ENCODE measurements at places on chromosomes 11 and 22.

DNA sequence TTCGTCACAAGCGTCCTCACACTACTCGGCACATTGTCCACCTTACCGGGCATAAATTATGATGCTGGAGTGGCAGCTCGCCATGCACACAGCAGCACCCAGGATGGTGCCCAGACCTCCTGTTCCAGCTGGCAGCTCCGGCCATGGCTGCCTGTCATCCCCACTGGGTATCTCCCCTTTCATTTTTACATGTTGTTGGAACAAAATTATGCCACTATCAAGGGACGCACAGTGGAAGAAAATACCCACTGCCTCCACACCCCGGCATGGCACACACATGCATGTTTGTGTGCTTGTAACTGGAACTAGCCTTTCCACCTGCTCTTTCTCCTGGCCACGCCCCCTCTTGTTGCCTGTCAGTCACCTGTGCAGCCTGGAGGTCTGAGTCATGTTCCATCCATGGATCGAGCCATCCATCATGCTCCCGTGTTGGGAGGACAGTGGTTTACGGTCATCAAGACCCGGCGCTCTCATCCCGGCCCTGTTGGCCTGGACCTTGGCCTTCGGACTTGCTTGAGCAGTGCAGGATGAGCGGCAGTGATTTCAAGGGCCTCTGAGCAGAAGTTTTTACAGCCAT lies 1069.6 kb downstream of the BRD1 start:
- no peak for DNase-seq

DNA sequence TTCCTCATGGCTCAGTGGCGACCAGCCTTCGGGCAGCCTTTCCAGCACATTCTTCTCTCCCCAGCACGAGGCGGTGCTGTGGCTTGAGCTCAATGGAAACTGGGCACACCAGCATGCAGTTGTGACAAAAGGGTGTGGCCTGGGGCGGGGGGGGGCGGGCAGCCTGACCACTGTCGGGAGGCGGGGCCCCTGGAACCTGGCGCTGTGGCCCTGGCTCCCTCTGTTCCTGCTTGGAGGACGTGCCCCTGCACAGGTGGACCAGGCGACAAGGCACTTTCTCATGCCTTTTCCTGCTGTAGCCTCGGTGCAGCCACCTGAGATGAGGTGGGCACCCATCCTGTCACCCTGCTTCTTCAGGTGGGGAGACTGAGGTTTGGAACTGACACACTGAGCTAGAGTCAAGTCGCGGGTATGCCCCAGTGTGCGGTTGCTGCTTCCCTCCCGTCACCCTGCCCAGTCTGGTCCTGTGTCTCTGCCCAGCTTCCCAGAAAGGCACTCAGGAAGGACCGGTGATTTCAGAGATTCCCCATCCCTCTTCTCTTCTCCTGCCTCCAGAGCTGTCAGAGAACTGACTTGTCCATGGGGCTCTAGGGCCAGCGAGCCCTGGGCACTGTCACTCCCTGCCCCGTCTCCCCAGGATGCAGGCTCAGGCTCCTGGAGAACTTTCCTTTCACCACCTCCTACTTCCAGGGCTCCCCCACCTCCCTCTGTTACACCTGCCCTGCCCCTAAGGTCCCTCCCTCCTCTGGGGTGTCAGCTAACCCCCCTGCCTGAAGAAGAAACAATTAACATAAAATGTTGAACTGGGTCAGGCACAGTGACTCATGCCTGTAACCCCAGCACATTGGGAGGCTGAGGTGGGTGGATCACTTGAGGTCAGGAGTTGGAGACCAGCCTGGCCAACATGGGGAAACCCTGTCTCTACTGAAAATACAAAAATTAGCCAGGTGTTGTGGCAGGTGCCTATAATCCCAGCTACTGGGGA lies 9.9 kb downstream of the B3GAT1 start:
- no peak for DNase-seq

DNA sequence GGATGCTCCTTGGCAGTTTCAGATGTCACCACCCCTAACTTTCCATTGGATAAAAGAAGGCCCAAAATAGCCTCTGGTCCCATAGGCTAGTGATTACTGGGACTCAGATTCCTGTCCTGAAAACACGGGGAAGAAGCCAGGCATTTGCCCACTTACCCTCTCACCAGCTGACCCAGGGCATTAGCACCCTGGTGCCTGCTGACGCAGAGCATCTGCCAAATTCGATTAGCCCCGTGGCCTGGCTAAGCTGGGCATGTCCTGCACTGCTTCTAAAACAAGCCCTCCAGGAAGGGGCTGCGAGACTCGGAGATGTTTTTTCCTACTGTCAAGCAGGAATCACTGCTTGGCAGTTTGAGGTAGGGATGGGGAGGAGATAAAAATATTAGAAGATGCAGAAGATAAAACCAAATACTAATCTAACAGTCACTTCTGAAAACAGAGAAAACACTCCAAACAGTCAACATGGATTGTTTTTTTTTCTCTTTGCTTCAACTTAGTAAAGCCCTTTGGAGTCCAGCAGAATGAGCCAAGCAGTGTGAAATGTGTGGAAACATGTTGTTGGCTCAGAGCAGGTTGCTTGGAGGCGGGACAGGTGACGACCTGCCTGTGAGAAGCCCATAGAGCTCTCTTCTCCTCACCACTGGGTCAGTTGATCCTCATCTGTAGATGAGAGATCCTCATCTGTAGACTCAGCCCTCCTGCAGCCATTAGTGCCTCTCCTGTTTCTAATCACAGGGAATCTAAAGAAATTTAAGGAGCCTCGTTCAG lies 54.0 kb downstream of the BDNF start:
- DNase-seq = no peak

- DNase-seq = no peak
These were observed 154.2 kb upstream of the TTC12 start for GRCh38 chr11:113159988-113160807.

DNA sequence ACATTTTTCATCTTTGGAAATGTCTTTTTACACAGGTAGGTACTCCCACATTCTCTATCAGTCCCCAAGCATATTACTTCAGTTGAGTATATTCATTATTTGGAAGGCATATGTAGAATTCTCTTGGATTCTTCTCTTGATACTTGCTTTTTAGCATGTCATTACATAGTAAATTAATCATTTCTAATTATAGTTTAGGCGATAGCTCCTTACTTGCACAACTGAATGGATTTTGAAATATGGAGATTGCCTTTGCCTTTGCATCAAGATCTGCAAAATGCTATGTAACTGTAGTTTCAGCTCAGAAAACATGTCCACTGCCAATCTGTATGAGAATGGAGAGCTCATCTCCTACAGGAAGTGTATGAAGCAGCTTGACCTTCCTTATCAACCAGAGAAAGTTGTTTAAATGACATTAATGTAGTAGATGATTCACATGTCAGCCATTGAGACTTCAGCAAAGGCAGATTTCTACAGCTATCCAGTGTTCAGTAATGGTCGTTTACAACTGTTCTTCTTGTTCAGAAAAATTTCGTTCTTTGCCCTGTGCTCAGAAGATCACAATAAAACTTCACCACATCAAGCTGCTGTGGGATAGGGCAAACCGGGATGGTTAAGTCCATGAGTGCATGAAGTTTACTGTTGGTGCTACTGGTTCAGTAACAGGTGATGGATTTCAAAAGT lies 61.6 kb downstream of the PPP6R3 start:
- no peak for DNase-seq

- no peak for DNase-seq
These were observed 95.9 kb upstream of the MTNR1B start for GRCh38 chr11:92873551-92873950.

DNA sequence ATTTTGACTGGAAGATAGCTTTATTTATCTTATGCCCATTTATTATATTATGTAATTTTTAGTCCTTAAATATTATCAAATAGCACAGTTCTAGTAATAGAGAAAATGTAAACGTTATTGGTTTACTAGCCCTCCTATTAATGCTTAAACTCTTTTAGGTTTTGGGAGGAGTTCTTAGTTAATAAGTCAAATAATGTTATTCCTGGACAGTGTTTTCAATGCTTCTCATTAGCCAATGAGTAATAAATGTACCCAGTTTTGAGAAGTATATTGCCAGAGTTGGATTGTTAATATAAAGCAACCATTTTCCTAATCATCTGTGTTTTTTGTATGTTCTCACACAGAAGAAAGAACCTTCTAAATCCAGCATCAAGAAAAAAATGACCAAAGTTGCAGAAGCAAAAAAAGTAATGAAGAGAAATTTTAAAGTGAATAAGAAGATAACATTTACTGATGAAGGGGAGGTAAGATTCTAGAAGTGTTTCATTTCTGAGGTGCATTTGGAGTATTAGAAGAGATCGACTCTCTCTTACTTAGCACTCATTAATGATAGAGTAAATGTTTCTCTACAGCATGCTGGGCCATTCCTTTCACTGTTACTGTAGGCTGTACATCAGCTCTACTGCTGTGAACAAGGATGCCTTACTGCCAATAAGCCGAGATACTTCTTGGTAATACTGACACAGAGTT lies 173.4 kb downstream of the DDX10 start:
- DNase-seq = no peak
